ENCODE measurements at places on chromosomes 1 and 21.

- DNase-seq = no peak
These were observed 28.5 kb upstream of the HYI start for GRCh38 chr1:43482215-43482614.

DNA sequence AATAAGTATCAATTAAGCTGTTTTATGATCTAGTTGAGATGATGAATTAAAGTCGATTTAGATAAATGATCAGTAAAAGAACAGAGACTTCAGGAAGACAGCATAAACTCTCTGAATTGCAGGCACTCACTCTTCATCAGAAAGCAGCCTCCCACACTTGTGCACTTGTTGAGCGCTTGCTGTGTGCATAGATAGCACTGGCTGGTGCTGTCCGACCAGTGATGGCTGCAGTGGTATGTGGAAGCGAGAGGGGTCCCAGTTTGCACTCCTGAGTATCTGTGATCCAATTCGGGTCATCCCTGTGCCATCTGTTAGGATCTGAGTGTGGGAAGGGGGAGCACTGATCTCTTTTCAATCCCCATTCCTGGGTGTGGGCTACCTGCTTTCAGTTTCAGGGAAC is 137.8 kb downstream of the CAMTA1 start:
- no peak for DNase-seq

DNA sequence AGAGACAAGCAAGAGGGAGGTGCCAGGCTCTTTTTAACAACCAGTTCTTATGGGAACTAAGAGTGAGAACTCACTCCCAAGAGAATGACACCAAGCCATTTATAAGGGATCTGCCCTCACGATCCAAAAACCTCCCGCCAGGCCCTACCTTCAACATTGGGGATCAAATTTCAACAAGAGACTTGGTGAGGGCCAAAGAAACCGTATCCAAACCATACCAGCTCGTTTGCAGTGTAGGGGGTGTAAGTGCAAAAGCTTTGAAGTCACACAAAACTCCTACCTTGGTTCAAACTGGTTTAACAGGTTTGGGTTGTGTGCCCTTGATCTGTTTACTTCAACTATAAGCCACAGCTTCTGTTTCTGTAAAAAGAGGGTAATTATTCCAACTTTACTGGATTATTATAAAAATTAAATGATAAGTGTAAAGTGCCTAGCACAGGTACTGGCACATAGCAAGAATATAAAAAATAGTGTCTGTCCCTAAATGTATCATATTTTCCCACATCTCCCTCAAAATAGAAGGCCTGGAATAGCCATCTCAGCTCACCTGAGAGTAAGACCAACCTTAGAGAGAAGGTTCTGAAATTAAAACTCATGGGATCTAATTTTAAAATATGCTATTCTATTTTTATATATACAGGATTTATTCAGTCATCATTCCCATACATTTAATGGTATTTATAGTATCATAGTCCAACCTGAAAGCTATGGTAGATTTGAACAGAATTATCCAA is 7.0 kb upstream of the USP25 start:
- DNase-seq = no peak

DNA sequence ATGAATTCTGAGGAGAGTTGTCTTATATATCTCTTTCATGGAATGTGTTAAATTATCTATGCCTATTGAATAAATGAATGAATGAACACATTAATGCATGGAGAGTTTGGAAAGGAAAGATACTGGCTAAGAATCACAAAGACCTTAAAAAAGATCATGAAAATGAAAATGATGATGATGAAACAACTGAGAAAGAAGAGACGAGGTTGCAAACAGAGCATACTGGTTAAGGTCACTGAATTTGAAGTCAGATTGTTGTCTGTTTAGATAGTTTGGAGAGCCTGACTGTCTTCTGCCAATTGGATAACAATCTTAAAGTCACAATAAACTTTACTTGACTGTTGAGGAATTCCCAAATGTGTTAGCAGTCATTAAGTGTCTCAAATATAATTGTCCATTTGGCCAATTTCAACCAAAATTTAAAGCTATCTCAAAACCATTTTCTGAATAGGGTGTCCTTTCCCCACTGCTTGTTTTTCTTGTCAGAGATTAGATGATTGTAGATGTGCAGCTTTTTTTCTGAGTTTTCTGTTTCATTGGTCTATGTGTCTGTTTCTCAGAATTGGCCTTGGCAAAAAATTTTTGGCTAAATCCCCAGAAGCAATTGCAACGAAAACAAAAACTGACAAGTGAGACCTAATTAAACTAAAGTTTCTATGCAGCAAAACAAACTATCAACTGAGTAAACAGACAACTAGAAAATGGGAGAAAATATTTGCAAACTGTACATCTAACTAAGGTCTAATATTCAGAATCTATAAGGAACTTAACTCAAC is 132.2 kb downstream of the PTGER3 start:
- no peak for DNase-seq

- no peak for DNase-seq
These were observed 123.6 kb upstream of the LHX8 start for GRCh38 chr1:75010547-75010946.

DNA sequence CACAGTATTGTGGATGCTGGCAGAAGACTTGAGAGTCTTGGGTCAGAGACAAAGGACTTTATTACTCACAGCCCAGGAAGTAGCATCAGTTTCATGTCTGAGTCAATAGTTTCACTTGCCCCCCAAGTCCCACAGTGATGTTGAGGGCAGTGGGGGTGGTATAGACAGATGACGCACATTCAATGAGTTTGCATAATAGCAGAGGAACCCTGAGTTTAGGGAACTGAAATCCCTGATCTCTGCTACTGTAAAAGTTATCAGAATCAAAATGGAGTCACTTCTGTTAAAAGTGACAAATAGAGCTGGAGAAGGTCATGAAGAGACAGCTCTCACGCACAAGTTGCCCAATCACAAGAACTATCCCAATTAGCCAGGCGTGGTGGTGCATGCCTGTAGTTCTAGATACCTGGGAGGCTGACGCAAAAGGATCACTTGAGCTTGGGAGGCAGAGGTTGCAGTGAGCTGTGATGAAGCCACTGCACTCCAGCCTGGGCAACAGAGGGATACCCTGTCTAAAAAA is 11.5 kb upstream of the HCRTR1 start:
- no peak for DNase-seq

- no peak for DNase-seq
These were observed 587.5 kb upstream of the ADGRL2 start for GRCh38 chr1:81213279-81213678.

GRCh38 chr1:234769986-234770795 is 160.2 kb upstream of the IRF2BP2 start:
- no peak for DNase-seq

- no peak for DNase-seq
These were observed 38.7 kb downstream of the BTBD8 start for GRCh38 chr1:92118826-92119225.

DNA sequence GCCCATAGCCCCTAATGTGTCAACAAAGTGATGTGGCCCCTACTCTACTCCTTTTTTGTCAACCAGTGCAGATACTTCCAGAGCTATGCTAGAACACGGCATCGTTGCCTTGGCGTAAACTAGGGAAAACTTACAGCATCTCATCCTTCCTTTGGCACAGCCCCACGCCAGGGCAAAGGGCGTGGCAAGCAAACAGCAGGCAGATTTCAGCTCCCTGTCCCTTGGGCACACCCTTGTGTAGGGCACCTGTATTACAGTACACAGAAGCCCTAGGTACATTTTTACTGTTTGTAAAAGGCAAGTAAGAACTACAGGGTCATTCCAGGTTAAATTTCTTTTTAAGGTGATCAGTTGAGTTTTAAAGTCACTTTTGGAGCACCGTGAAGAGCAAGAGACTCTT is 29.3 kb downstream of the PRDX6 start:
- DNase-seq = no peak

GRCh38 chr1:48069662-48070395 is 72.6 kb upstream of the TRABD2B start:
- no peak for DNase-seq

DNA sequence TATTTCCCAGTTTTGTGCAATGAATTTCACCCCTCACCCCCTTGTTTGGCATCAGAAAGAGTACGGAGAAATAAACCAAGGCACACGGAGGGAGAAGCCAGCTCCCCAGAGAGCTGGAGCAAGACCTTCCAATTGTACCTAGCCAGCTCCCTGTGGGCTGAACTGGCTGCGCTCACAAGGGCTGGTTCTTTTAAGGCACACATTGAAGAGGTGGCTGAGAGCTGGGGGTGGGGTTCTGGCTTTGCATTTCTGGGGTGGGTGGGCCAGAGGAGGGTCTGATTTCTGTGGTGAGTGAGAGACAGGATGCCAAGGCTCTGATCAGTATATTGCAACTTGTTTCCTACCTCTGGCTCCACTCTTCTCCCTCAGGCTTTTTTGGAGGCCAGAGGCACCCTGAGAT is 39.5 kb upstream of the NFASC start:
- no peak for DNase-seq

DNA sequence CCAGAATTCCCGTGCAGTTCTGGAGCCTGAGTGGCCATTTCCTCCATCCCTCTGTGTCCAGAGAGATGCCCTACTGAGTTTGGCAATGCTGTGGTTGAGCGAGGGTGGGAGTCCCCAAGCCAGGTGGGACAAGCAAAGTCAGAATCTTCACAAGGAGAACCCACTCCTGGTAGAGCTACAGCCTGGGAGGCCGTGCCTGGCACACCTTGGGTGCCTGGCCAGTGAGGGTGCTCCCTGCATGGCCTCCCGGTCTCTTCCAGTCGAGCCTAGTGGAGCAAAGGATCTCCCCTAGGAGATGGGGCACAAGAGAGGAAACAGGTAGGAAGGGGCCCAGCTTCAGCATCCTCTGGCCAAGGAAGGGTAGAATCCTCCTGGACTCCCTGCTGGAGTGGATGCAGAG is 57.9 kb downstream of the H3-3A start:
- no peak for DNase-seq

DNA sequence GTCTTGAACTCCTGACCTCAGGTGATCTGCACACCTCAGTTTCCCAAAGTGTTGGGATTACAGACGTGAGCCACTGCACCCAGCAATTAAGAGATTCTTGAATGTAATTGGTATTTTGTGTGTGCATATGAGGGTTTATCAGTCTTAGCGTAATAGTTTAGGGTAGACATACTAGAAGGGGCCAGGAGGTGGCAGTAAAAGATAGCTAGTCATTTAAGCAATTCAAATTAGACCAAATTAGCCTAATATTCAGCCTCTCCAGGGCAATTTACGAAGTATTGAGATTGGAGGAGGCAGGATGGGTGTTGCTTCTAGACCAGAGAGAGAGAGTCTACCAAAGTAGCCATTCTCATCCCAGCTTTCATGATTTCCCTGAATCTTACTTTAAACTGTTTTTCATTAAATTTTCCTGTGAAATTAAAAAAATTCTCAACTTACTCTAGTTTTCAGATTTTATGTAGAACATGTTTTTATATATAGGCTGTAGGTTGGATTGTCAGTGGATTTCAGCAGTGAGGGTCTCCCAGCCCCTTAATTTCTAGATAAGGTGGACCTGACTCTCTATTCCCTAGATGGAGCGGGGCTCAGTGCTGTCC is 119.7 kb downstream of the HHAT start:
- DNase-seq = no peak

GRCh38 chr1:53462769-53463501 is 3.7 kb downstream of the DMRTB1 start:
- no peak for DNase-seq

GRCh38 chr1:155485945-155486344 is 76.7 kb downstream of the ASH1L start:
- DNase-seq = no peak

DNA sequence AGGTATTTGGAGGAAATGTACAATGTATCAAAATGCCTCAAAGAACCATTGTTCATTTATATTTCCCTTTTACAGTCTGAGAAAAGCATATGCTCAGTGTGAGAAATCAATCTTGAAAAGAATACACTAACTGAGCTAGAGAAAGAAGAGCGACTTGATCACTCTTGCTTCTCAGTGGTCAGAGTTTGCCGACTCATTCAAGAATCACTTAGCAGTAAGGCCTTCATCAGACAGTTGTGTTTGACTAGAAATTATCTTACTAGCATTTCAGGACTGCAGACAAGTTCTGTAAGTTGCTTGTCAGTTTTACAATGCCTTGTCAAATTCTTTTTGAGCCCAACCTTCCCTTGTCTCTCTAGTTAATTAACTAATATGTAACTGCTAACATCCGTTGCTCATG is 12.9 kb downstream of the RGS18 start:
- no peak for DNase-seq

DNA sequence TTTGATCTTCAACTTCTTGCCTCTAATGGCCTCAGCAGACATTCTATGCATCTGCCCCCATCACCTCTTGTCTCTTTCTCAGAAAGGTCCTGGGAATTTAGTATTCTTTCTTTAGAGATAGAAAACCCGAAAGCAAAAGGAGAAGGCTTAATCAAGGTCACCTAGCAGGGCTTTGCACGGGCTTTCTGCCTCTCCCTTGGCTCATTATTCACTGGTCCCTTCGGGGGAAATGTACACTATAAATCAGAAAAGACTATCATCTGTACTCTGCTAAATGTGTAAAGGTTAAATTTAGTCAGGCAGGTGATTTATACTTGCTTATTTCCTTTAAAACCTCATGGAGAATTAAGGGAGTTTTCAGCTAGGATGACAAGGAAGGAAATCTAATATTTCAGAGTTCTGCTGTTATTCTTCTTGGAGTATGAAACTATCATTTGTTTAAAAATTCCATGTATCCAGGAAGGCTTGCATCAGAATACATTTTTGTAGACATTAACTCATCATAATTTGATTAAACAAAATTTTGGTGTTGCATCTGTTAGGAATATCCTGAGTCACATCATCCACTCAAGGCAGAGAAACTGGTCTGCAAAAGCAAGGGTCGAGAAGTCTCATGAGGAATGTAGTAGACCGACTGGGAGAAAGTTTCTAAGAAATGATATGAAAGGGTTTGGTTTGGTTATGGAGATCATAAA is 124.6 kb downstream of the GABPA start:
- no peak for DNase-seq

DNA sequence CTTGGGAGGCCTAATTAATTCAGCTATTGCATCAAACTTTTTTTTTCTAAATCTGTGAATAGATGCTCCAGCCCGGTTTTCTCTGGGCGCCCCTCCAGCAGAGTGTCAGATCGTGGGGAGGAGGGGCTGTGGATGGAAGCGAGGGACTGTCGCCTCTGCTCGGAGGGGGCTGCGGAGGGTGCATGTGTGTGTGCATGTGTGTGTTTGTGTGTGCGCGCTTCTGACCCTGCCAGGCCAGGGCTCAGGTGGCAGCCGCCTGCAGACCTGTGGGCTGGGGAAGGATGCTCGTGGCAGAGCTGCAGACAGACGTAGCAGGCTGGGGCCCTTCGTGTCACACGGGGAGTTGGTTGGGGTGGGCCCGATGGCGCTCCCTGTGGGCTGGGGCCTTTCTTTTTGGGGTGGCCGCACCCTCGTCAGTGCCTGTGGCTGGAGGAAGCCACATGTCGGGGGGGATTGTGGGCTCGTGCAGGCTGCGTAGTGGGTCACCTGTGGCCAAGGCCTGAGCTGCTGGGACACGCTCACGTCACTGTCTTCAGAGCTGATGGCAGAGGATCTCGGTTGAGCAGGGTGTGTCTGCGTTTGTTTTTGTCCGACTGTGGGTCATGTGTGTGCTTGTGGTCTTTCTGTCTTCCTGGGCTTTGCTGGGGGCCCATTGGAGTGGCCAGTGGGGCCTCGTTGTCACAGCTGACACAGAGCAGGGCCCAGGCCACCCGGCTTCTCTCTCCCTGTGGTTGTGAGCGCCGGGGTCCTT is 2.8 kb downstream of the SKI start:
- no peak for DNase-seq

- no peak for DNase-seq
These were observed 369.1 kb downstream of the SIPA1L2 start for GRCh38 chr1:232260861-232261260.
